GM23248 (cell line): ENCODE measurements at places on chromosomes 12 and 14. TPM values are rescaled to one million over a fixed set of nuclear protein-coding genes. Genes with fewer than 3 reads are reported as not detected.
A peak's percentile ranks its signal among the peaks of the same experiment; 100 is the strongest.

DNA sequence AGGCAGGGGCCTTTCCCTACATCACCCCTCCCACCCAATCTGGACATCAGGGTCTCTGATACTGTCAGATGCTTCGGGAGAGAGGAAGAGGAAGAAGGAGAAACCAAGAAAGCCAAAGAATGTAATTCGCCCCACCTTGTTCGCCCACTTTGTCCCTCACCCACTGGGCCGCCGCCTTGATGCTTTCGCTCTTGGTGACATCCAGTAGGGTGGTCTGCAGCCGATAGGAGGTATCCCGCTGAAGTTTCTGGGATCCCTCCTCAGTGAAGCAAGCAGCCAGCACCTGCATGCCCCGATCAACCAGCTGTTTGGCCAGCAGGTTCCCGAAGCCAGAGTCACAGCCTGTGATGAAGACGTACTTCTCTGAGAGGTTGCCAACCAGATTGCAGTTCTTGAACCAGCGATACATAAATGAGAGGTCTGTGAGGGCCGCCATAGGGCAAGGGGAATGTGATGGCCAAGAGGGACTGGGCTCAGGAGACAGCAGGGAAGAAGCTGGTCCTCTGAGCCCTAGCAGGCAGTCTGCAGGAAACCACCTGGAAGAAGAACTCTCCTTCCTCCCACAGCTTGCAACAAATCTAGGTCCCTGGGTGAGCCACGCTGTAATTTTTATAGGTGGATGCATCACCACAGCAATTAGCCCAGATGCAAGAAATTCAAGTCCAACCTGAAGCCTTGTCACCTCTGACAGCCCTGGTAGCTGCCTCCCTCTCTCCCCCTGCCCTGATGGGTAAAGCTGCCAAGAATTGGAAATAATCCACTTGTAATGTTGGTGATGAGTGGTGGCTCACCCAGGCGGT, at the start of gene SDR9C7:
TSS of gene SDR9C7 (minus strand) at position 583 of the 800 bp plus-strand sequence. CDS start at position 436, 147 bp downstream.
- DNase-seq: no peak

DNA sequence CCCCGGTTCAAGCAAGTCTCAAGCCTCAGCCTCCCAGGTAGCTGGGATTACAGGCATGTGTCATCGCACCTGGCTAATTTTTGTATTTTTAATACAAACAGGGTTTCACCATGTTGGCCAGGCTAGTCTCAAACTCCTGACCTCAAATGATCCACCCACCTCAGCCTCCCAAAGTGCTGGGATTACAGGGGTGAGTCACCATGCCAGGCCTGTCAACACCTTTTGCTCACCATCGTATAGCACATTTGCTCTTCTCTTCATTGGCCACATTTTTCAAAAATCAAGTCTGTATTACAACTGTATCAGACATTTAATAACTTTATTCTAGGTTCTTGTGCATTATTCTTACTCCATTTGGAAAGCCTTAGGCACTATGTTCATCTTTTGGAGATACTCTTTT, 50.3 kb downstream of the BCAT1 start:
- DNase-seq: peak; percentile 24

DNA sequence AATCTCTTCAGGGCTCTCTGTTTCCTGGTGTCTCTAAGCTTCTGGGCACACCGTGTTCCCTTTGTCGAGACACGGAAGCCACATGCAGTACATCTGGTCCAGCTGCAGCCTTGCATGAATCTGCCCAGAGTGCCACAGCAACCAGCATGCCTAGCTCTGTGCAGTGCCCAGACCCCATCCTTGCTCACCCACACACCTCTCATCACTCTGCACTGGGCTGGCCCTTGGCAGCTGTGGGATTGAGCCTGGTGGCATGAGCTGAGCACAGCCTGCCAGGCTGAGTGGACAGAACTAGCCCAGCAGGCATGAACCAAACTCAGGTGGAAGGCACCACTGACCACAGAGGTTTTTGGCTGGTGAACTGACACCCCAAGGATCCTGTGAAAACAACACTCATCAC, 279.9 kb downstream of the ATXN7L3B start:
- DNase-seq: no peak

PRKCH gene
- polyA plus RNA-seq: 2.4 and 2.9 TPM in 2 replicates

- DNase-seq: no peak
These were observed 111.1 kb upstream of the KRR1 start for GRCh38 chr12:75622492-75622891.

- DNase-seq: no peak
These were observed 154.0 kb downstream of the SOX5 start for GRCh38 chr12:23795494-23795893.

- DNase-seq: no peak
These were observed 30.8 kb upstream of the NINJ2 start for GRCh38 chr12:693934-694533.

GPR132 gene
- not detected in 2 replicates for polyA plus RNA-seq

INTS13 gene
- polyA plus RNA-seq: 27.5 and 28.9 TPM in 2 replicates

DNA sequence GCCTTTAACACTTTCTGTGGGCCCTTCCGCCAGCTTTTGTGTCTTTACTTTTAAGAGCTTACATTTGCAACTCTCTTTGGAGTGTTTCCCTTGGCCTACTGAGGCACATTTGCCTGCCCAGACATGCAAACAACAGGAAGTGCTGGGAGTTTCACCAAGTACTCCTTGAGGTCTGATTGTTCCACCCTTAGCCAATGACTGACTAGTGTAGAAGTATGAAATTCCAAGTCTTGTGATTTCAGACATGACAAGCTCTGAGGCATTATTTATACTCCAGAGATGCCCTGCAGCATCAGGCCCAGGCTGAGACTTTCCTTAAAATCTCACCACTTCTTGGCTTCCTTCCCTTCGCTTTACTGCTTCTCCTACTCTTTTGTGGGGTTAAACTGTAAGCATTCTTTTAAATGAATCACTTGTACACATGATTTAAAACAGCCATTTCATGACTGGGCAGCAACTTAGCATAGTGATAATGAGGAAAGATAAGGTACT, 174.1 kb downstream of the SLC6A15 start:
- DNase-seq: peak; percentile 77

GRCh38 chr14:104403421-104404220, 175.9 kb upstream of the C14orf180 start:
- no peak for DNase-seq

SERPINA4 gene
- not detected in 2 replicates for polyA plus RNA-seq

SOX5 gene
- polyA plus RNA-seq: not detected in 2 replicates

GPRC5D gene
- not detected in 2 replicates for polyA plus RNA-seq
